H4 (cell line): ENCODE measurements at places on chromosomes 2 and 18.

- no peak for DNase-seq
These were observed 59.4 kb downstream of the CERS6 start for GRCh38 chr2:168515502-168515901.

DNA sequence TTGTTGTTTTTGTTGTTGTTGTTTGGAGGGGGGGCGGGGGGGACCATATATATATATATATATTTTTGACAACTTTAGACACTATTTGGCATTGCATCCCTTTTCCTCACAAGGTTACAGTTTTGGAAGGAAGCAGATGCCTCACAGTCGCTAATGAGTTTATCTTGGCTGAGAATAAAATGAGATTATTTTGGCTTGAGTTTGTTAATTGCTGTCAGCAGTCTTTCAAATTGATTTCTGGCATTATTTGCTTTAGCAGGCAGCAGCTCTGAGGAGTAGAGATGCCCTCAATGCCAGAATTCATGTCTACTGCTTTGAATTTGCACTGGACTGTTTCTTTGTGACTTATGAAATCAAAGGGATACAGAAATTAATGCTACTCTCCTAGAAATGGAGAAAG, 595.2 kb upstream of the HNMT start:
- no peak for DNase-seq

DNA sequence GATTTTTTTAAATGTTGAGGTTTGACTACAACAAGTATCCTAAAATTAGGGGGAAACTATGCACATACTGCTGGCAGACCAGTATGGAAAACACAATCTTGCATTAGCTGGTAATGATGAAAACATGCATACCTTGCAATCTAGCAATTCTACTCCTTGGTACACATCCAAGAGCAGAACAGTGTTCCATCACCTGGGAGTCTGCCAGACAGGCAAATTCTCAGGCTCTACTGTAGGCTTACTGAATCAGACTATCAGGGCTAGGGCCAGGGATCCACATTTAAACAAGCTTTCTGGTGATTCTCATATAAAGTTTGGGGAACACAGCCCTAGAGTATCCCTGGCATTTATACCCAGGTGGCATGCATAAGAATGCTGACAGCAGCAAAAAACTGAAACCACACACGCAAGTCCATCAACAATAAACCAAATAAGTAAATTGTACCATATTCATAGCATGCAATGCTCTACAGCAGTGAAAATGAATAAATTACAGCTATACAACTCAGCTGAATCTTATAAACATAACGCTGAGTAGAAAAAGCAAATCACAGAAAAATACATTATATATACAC, 13.6 kb downstream of the CDH2 start:
- no peak for DNase-seq

DNA sequence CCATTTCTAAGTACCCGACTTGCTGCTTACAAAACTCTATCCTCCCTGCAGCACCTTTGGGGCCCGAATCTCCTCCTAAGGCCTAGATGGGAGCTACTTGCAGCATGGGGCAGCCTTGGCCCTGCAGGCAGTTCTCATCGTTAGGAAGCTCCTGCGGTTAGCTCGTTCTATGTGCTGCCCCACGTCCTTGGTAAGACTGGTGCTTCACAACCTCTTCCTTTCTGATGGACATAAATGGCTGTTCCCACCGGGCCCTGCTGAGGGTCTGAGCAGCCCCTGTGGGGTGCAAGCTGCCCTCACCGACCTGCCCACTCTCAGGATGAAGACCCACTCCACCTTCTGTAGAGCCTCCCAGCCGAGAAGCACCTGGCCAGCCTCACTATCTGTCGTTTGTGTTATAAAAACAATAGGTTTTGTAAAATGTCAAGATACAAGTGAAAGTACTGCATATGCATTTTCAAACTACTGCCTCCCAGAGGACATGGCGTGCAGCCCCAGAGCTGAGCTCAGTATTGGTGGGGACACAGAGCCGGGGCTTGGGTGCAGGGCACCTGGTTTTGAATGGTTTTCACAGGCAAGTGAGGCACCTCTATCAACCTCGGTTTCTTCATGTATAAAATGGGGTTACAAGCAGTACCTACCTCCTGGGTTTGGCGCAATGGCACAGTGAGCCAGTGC, 19.4 kb downstream of the OTOF start:
- DNase-seq = no peak

DNA sequence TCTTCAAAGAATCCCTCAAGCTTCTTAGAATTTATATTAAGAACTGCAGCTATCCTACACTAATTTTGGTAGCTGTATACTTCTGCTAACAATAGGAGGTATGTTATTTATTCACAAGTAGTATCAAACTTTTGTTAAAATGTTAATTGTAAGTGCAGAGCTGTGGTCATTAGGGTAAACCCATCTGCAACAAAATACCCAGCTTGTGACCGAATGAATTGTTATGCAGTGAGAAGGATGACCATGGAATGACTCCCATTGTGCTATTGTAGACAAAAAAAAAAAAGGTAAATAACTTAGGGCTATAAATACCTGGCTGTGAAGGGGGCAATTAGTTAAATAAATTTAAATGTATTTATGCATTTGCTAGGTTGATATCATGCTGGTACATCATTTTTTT, 186.1 kb downstream of the ADCYAP1 start:
- DNase-seq = no peak

GRCh38 chr18:26771524-26771923, 94.0 kb downstream of the AQP4 start:
- no peak for DNase-seq

DNA sequence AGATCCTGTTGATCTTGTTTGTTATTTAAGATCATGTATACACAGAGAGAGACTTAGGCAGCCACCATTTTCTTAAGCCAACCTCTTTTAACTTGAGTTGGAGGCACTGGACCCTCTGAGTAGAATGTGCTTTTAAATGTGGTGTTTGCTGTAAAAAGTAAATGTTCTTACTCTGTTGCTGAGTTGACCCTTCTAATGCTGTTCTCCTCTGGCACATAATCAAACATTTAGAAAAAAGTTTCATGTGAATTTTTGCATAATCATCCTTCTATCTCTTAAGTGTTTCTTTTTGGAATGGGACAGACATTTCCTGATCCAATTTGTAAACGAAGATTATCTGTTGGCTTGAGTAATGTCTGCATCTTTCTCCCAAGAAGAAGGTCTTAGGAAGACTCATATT, 255.1 kb upstream of the ETAA1 start:
- no peak for DNase-seq

GRCh38 chr18:56872140-56872539, 221.0 kb downstream of the WDR7 start:
- DNase-seq = no peak

DNA sequence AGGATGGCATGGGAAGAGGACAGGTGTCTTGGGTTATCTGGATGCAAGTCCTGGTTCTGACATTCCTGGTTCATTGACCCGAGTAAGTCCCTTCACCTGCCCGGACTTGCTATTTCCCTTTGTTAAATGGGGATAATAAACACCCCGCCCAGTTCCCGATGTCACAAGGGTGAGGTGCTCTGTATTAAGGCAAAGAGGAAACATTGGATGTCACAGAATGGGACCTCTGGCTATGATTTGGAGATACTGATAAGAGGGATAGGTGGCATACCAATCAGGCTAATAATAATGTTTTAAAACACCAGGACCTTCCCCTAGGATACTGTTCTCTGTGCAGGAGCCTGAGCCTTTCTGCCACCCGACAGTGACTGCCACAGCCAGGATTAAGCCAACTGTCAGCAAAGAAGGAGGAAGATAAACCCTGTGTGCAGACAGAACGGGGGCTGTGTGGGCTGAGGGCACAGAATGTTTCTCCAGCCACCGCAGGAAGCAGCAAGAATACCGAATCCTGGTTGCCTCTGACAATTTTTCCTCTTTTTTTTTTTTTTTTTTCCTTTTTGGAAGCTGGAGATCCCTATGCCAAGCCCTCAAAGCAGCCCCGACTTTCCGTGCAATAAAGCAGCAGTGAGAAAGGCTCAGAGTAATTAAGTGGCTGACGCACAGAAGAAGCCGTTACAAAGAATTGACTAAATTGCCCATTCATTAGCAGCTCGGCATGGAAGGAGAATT, 336.6 kb downstream of the SMAD2 start:
- DNase-seq = no peak

- peak; percentile 75 for DNase-seq
These were observed 42.4 kb downstream of the THUMPD2 start for GRCh38 chr2:39736640-39737039.

GRCh38 chr2:31051258-31052140, 86.7 kb downstream of the GALNT14 start:
- no peak for DNase-seq

DNA sequence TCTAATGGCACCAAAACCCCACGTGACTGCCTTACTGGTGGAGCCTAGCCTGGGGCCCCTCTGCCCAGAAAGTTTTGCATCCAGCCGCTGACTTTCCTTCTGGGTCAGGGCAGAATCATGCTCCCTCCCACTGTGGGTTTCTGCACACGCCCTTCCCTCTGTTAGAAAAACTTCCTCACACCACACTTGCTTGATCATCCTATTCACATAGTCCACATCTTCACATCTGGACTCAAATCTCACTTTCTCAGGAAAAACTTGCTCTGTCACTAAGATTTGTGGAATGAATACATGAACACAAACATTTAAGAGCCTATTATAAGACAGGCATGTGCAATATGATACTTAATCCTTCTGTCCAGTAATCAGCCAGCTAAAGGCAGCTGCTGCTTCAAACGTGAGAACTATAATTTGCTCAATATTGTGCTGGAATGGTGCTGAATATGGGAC, 274.7 kb downstream of the RND3 start:
- DNase-seq = peak; percentile 28

DNA sequence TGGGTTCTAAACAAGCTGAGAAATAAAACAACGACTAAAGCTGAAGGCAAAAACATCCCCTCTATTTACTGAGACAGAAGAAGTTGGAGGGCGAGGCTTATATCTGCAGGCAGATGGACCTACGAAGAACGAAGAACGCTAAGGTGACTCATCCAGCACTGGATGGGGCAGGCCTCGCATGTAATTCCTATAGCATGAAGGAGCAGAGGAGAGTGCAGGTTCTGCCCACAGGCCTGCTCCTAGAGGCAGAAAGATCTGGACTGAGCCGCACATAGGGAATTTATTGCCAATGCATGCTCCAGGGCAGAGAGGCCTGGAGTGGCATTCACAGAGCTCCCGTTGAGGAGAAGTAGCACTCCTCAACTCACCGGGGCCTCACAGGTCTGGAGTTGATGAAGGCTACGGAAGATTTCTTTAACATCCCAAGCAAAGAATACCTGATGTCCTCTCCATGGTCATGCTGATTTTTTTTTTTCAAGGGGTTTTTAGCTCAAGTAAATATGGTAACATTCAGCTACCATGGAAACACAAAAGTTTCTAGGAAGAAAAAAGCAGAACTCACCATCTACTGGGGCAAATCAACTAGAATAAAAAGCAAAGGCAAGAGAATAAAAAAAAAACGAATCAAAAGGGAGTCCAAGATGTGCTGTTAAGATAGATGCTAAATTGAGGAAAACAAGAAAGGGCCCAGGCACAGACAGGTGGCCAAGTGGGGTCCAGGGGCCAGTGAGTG, 10.4 kb upstream of the METTL21A start:
- no peak for DNase-seq
